ENCODE measurements at places on chromosomes 6 and 20. TPM values are rescaled to one million over a fixed set of nuclear protein-coding genes. Genes with fewer than 3 reads are reported as not detected.

HLA-DRB5 gene
- not detected for total RNA-seq

LATS1 gene
- 41.4 TPM for total RNA-seq

GRM4 gene
- 28.3 TPM for total RNA-seq

EYA4 gene
- 2.4 TPM for total RNA-seq

HLA-G gene
- total RNA-seq = not detected

COL11A2 gene
- 1.9 TPM for total RNA-seq

COX4I2 gene
- total RNA-seq = not detected

KHDC1L gene
- total RNA-seq = not detected

NFS1 gene
- total RNA-seq = 27.2 TPM

GSTA3 gene
- not detected for total RNA-seq

CGA gene
- 0.82 TPM for total RNA-seq

ERVFRD-1 gene
- not detected for total RNA-seq

KHDC3L gene
- total RNA-seq = 0.27 TPM

TUBB2A gene
- 485 TPM for total RNA-seq

CST3 gene
- 183 TPM for total RNA-seq

TPBG gene
- 20.4 TPM for total RNA-seq

SLC22A16 gene
- 0.91 TPM for total RNA-seq

LPIN3 gene
- 0.36 TPM for total RNA-seq

DPPA5 gene
- total RNA-seq = not detected

HFE gene
- total RNA-seq = 1.5 TPM

HLA-DQB1 gene
- not detected for total RNA-seq

MLIP gene
- total RNA-seq = 6.3 TPM
